ENCODE measurements at places on chromosomes 1 and 21. TPM values are rescaled to one million over a fixed set of nuclear protein-coding genes. Genes with fewer than 3 reads are reported as not detected.
A peak's percentile ranks its signal among the peaks of the same experiment; 100 is the strongest.

Gene KCNE2
- total RNA-seq = not detected

Gene C8B
- not detected for total RNA-seq

- H3K4me1 ChIP-seq = peaks cover 30% of the 10 kb centered on the region
- peak overlapping the region; percentile 67 for H3K27ac ChIP-seq
- H3K36me3 ChIP-seq = no peaks in the 10 kb centered on the region
- DNase-seq = no peak
- no peak overlapping the region for H3K4me3 ChIP-seq
These were observed 3.6 kb upstream of the VWA1 start for GRCh38 chr1:1431845-1432273.

- H3K27me3 ChIP-seq = no peaks in the 10 kb centered on the region
- H3K4me1 ChIP-seq = no peaks in the 10 kb centered on the region
- H3K36me3 ChIP-seq = no peaks in the 10 kb centered on the region
- H3K27ac ChIP-seq = no peak overlapping the region
These were observed 42.4 kb downstream of the PEX14 start for GRCh38 chr1:10516925-10517676.

DNA sequence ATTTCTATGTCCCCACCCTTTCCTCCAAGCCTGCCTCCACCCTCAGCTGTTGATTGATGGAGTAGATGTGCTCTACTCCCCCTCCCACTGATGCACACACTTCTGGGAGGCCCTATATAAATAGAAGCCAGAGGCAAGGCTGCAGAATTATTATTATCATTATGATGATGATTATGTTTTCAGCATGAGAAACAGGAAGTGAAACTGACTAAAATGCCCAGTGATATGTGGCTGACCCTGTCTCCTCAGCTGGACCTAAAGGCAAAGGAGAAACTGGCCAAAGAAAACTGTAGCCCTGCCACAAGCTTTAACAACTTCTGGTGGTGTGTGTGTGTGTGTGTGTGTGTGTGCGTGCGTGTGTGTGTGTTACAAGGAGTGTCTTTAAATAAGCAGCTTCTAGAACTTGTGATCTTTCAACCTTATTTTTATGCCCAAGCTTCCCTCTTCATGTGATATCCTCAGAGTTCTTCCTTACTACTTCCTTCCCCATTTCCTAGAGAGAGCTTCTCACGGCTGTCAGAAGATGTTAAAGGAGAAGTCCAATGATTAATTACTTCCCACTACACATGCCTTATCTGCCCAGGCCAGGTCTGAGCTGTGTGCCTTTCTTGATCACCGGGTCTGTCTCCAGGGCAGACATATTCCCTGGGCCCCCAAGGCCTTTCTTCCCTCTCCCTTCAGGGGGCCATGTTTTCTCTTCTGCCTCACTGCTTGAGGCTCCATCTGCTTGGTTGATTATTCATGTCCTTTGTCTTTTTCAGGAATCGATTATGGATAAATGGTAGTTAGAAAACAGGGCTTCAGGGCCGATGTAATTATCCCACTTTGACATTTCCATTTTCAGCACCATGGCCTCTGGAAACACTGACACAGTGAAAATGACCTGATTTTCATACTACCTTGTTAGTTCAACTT is 11.6 kb upstream of the MAPKAPK2 start:
- H3K4me3 ChIP-seq = no peak overlapping the region
- H3K27ac ChIP-seq = peak overlapping the region; percentile 58
- no peaks in the 10 kb centered on the region for H3K36me3 ChIP-seq
- H3K4me1 ChIP-seq = no peaks in the 10 kb centered on the region
- DNase-seq = no peak

- H3K27ac ChIP-seq = peak overlapping the region; percentile 46
- no peaks in the 10 kb centered on the region for H3K36me3 ChIP-seq
- no peaks in the 10 kb centered on the region for H3K27me3 ChIP-seq
- no peak overlapping the region for H3K4me3 ChIP-seq
- peak; percentile 47 for DNase-seq
These were observed 24.8 kb downstream of the TNFRSF8 start for GRCh38 chr1:12087797-12088314.

DNA sequence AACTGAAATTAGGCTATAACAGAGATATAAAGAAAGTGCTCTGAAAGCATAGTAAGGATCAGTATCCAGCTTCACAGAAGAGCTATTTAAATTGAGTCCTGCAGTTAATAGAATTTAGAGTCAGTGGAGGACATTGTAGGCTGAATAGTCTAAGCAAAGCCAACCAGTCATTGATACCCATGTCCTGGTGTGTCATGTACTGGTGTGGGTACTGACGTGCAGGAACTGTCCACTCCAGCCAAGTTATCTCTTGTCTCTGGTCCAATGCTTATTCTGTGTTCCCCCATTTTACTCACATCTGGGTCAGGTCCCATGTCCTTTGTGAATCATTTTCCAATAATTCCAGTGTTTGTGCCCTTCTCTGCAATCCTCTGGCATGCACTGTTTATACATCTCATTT is 90.0 kb downstream of the MACF1 start:
- H3K4me3 ChIP-seq = no peak overlapping the region
- no peak overlapping the region for H3K27ac ChIP-seq
- no peaks in the 10 kb centered on the region for H3K27me3 ChIP-seq
- no peaks in the 10 kb centered on the region for H3K36me3 ChIP-seq
- H3K4me1 ChIP-seq = no peaks in the 10 kb centered on the region

DNA sequence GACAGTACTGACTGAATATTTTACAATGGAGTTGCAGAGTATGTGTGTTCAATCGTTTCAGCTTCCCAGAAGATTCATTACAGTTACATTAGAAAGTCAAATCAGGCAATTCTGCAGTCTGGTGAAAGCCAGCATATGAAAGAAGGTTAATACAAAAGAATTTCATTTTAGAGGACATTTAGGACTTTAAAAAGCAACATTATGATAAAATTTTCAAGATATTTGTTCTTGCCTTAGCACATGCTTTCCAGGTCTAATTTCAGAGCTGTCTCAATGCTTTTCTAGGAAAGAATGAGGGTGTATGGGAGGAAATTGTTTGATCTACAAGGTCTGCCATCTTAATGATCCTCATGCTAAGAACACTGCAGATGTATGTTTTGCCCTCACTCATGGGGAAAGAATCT is 63.2 kb downstream of the RERE start:
- no peaks in the 10 kb centered on the region for H3K4me1 ChIP-seq
- H3K27me3 ChIP-seq = no peaks in the 10 kb centered on the region
- no peak overlapping the region for H3K27ac ChIP-seq
- DNase-seq = no peak

DNA sequence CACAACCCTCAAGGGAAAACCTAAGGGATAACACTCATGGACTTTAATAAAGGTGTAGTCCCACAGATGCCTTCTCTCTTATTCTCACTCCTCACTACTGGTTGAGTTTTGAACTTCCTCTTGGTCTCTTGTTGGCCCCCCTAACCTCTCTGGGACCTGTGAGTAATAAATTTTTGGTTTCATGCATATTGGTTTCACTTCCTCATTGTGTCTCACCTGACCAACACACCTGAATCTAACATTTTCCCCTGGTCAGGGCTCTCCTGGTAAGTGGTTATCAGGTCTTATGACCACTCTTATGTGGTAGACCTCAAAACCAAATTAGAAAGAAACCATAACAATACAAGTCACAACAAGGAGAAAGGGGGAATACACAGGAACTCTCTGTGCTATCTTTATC is 60.5 kb upstream of the PRMT6 start:
- H3K36me3 ChIP-seq = no peaks in the 10 kb centered on the region
- no peak overlapping the region for H3K4me3 ChIP-seq
- no peaks in the 10 kb centered on the region for H3K4me1 ChIP-seq

DNA sequence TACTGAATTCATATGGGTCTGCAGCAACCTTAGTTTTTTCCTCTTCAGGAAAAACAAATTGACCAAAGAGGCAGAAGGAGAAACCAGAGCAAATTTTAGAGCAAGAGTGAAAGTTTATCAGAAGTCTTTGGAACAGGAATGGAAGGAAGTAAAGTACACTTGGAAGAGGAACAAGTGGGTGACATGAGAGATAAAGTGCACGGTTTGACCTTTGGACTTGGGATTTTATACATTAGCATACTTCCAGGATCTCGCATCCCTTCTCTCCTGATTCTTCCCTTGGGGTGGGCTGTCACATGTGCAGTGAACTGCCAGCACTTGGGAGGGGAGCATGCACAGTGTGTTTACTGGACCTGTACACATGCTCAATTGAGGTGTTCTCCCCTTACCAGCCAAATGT is 754.8 kb upstream of the ADAMTS5 start:
- H3K4me3 ChIP-seq = no peak overlapping the region
- H3K4me1 ChIP-seq = no peaks in the 10 kb centered on the region
- no peaks in the 10 kb centered on the region for H3K27me3 ChIP-seq
- no peak for DNase-seq
- H3K36me3 ChIP-seq = no peaks in the 10 kb centered on the region
- no peak overlapping the region for H3K27ac ChIP-seq

All from Peyer's patch (tissue), 4 donors.